ENCODE measurements at places on chromosomes 2 and 18.

DNA sequence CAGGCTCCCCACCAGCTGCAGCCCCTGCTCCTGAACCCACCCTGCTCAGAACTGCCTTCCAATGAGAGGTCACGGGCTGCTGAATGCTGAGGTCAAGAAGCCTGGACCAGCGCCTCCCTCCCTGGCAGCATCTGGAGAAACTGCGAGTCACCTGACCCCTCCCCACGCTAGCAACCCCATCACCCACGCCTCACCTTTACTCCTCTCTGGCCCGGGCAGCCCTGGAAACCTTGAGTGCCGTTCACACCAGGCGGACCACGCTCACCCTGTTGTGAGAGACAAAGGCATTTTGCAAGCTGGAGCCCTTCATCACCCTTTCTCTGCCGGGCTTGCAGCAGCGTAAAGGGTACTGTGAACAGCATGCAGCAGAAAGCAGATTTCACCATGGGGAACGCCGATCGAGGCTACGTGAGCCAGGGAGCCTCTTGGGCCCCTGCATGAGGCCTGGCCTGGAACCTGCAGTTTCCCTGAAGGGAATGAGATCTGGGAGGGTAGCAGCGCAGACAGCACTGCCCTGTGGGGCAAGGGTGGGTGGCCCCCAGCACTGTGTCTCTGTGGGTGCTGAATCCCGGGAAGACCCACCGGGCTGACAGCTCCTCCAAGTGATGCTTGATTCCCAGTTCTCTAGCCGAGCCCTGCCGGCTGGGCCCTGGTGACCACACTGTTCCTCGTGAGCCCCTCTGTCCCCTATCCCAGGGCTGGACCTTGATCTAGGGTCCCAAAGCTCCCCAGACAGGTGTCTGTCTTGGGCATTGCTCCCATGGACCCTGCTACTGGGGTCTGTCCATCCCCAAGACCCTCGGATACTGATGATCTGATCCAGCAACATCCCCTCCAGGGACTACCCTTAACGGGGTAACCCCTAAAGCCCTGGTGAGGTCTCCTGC lies 53.8 kb downstream of the COL6A3 start:
- DNase-seq, result no peak

GRCh38 chr2:192288295-192288694 lies 93.6 kb upstream of the TMEFF2 start:
- no peak for DNase-seq

DNA sequence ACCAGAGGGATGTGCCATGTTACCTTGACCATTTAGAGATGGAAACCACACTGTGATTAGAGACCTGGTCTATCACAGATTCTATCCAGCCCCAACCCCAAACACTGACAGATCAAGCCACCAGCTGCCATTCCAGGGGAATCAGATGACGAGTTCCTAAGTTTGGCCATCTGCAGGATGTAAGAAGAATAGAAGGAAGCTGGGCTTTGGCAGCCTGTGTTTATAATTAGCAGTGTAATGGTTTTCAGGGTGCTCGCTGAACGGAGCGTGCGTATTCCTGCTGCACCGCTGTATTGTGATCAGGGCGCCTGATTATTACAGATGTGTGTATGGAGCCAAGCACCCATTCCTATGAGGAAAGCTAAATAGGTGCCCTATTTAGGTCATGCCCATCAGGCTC lies 138.1 kb downstream of the LRRC30 start:
- no peak for DNase-seq

DNA sequence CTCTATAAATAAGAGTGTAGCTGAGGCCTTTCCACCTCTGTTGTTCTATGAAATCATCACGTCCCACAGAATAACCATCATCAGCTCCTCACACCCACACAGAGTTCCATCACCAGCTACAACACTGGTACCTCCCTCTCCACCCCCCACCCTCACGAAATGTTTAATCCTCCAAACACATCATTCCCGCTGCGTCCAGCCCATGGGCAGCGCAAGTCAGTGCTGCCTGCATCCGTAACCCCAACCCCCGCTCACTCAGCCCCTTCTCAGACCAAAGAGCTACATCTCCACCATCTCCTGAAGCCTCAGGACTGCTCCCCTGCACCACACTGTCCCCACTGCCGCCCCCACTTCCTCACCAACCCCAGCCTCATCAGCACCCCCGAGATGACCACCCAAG lies 19.4 kb downstream of the DNMT3A start:
- peak; percentile 54 for DNase-seq

- DNase-seq, result no peak
These were observed 60.5 kb downstream of the PMAIP1 start for GRCh38 chr18:59960272-59960671.

GRCh38 chr2:26195040-26195984 lies 22.4 kb downstream of the GAREM2 start:
- no peak for DNase-seq

DNA sequence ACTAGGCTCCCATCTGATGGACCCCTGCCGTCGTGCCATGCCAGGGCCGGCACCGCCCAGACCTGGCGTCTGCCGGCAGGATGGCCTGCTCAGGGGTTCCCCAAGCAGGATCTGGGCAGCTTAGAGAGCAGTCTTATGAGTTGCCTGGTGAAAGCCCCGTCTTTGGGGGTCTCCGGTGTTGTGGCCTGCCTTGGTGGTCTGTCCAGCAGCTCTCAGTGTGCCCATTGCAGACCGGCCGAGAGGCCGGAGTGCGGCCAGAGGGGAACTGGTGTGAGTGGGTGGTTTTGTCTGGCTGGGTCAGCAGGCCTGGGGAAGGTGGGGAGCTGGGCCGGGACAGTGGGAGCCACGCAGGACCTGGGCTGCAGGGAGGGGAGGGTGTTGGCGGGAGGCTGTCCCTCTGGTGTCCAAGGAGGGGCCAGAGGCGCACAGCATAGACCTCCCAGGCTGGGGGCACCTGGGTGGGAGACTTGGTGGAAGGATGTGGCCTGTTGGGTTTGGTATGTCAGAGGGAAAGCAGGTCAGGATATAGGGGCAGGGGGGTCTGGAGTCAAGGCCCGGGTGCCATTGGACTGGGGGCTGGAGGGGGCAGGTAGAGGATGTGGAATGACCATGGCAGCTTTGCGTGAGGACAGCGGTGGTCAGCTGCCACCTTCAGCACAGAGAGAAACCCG lies 16.5 kb downstream of the GPC1 start:
- no peak for DNase-seq

- DNase-seq, result no peak
These were observed 109.3 kb downstream of the MBP start for GRCh38 chr18:77023102-77023782.

- no peak for DNase-seq
These were observed 214.7 kb downstream of the TGIF1 start for GRCh38 chr18:3664563-3665178.

DNA sequence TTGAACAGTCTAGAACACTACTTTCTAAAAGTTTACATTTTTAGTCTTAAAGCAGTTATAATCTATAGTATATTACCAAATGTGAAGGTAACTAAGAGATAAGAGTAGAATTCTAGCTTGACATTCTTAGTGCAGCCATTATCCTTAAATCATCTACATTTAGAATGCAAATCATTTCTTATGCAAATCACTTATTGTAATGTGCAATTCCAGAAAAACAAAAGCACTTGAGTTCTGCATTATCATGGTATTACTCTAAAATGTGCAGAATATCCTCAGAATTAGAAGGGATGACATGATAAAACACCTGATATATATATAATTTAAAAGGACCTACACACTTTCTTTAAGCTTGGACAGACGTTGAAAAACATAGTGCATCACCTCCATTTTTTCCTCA lies 712 bp upstream of the LRRTM4 start:
- no peak for DNase-seq

DNA sequence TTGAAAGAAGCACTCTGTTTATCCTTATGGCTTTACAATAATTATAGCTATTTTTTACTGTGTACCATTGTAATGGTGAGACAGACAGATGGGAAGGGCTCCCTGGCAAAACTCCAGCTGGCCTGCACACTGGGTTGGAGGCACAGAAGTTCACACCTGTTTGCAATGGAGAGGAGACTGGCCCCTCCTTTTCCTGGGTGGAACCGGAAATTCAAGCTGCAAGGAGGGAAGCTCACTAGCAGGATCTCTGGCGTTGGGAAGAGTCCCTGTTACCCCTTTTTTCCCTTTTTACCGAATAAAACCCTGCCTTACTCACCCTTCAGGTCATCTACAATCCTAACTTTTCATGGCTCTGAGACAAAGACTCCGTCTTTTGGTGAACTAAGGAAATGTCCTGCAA lies 100.3 kb upstream of the TFPI start:
- DNase-seq, result no peak

DNA sequence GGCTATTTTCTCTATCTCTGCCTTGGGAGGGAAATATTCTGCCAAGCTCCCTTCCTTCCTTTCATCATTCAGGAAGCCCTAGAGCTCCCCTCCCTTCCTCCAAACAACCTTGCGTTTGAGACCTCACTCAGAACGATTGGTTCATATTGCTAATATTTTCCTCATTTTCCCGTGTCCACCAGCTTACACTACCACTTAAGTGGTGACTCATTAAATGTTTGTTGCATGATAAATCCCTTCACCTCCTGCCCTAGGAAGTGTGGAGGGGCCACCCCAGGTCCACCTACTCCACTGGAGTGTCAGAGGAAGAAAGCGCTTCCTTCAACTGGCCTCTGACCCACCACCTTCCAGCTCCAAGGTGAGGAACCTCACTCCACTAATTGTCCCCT lies 2.3 kb upstream of the LPIN2 start:
- DNase-seq, result no peak

DNA sequence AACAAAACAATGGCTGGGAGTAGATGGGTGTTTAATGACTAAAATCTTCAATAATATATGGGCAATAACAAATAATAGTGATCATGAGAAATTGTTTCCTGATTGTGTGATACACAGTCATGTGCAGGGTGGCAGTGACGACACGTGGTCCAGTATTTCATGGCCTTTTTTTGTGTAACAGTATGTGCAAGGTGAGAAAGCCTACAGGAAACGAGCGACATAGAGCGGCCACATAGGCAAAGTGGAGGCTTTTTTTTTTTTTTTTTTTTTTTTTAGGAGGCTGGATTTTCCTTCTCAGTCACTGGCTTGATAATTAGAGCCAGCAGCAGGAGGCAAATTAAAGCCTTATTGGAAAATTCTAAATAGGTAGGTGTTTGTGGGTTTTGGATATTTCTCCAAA lies 123.7 kb downstream of the MYO3B start:
- DNase-seq, result no peak

GRCh38 chr2:137172162-137172561 lies 406.8 kb downstream of the THSD7B start:
- no peak for DNase-seq

DNA sequence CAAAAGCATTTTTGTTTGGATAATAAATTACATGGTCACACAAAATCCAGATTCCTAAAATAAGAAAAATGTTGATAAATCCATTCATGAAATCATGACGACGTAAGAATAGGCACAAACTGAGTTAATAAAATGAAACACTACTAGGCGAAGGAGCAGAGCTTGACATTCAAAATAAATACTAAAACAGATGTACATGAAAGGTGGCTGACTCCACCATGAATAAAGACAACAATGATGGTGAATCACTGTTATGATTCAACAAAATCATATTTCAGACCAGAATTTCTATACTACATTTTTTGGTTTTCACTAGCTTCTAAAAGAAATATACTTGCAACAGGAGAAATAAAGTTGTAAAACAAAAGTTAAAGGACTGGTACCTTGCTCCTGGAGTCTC lies 122.0 kb upstream of the RNU4ATAC start:
- no peak for DNase-seq

DNA sequence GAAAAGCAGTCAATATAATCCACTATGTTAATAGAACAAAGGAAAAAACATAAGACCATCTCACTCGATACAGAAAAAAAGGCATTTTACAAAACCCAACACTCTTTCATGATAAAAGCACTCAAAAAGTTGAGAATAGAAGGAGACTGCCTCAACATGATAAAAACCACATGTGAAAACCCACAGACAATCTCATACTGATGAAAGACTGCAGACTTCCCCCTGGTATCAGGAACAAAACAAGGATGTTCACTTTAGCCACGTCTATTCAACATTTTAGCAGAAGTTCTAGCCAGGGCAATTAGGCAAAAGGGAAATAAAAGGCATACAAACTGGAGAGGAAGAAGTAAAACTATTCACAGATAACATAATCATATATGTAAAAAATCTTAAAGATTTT lies 285.9 kb downstream of the EIPR1 start:
- no peak for DNase-seq

DNA sequence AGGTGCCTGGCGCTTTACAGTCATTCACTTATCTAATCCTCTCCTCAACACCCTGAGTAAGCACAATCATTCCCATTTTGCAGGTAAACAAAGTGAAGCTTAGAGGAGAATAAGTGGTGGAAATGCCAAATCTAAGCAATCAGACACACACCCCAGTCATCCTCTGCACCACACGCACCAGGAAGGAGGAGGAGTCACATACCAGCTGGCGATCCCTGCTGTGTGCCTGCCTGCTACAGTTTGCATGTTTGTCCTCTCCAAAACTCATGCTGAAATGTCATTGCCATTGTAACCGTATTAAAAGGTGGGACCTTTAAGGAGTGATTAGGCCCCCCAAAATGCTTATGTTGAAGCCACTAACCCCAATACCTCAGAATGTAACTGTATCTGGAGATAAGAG lies 93.7 kb downstream of the LOXHD1 start:
- no peak for DNase-seq

DNA sequence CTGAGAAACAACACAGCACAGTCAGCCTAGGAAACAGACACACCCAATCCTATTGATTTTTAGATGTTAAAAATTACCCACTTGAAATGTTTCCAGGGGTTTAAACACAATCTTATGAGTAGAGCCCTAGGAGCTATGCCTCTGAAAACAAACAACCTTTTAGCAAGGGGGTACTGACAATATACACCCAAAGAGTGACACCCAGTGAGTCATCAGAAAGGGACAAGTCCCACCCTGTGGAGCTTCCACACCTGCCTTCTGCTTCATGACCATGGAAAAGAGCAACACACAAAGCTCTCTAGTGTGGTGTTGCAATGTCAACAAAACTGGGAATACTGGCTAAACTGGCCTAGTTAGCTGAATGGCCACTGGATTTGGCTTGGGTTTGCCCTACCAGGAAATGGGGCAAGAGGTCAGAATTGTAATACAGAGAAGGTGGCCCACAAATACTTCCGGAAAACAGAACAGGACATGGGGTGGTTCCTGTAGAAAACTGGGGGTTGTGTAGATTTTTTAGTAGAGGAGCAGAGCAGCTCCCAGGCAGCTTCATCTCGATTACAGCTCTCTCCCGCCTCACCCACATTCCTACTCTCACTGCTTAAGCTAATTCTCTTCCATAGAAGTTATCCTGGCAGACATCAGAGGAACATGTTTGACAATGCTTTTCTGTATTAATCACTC lies 98.2 kb downstream of the GAREM1 start:
- DNase-seq, result no peak

DNA sequence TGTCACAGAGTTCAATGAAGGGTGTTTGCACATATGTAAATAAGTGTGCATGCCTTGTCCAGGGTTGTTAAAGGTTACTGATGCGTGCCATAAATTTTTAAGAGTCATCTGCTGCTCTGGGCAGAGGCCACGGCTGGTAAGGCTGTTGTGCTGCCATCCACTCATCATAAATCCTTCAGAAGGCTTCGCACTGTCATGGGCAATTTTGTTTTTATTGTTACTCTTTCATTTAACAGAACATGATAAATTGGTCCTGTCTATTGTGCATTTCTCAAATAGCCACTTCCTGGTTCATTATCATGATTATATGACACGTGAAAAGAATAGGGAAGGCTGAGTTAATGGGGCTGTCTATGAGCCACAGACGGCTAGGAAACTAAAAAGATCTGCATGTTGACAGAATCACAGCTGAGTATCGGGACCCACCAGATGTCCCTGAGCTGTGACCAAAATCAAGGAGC lies 634.3 kb upstream of the SOX11 start:
- DNase-seq, result no peak

Measured in activated T-cell treated with anti-CD3 and anti-CD28 coated beads, Interleukin-2, amount 50 U/mL, for 48 hours (primary cell).